ENCODE measurements at places on chromosomes 13 and 19. TPM values are rescaled to one million over a fixed set of nuclear protein-coding genes. Genes with fewer than 3 reads are reported as not detected.

DNA sequence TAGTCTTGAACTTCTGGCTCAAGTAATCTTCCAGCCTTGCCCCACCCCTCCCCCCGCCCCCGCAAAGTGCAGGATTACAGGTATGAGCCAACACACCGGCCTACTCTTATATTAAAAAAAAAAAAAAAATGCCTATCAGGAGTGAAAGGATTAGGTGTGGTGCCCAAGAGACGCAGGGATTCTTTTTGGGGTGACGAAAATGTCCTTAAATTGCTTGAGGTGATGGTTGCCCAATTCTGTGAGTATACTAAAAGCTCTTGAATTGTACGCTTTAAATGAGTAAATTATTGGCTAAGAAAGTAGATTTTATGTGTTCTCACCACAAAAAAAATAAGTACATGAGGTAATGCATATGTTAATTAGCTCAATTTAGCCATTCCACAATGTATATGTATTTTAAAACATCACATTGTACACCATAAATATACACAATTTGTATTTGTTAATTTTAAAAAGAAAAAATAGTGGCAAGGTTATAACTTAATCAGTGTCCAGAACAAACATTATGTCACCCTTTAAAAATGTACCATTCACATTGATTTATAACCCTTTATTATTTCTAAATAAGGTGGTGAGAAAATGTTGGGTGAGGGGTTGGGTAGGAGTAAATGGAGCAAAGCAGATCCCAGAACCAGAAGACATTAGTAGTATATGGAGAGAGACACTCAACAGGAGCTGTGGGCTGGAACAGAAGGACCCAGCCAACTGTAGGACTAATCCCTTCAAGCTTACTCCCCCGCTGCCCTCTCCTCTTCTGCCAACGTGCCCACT lies 3.9 kb downstream of the IGSF23 start:
- peak overlapping the region; percentile 41 for H3K27ac ChIP-seq
- peaks cover 3% of the 10 kb centered on the region for H3K36me3 ChIP-seq
- H3K4me3 ChIP-seq, result no peak overlapping the region
- peaks cover 34% of the 10 kb centered on the region for H3K4me1 ChIP-seq

- no peaks in the 10 kb centered on the region for H3K4me1 ChIP-seq
- no peak overlapping the region for H3K4me3 ChIP-seq
- DNase-seq, result no peak
- H3K27ac ChIP-seq, result no peak overlapping the region
Observed at GRCh38 chr13:31790992-31791391, 51.7 kb downstream of the RXFP2 start.

- H3K4me1 ChIP-seq, result no peaks in the 10 kb centered on the region
- no peak for DNase-seq
- no peaks in the 10 kb centered on the region for H3K27me3 ChIP-seq
- H3K27ac ChIP-seq, result no peak overlapping the region
Observed at GRCh38 chr13:67934617-67935330, 704.6 kb upstream of the PCDH9 start.

Gene TSKS
- 0.15 TPM for polyA plus RNA-seq

Gene CEACAM1
- polyA plus RNA-seq, result 82.0 TPM
